ENCODE measurements at places on chromosomes 7 and 10. TPM values are rescaled to one million over a fixed set of nuclear protein-coding genes. Genes with fewer than 3 reads are reported as not detected.

The TAS2R5 gene
- 0.57 TPM for total RNA-seq

The C10orf53 gene
- total RNA-seq = not detected

The ANKRD30A gene
- not detected for total RNA-seq

The LRRN3 gene
- total RNA-seq = 1.7 TPM

The PLCE1 gene
- not detected for total RNA-seq

The GPR26 gene
- not detected for total RNA-seq

The PTCD1 gene
- total RNA-seq = 3.2 TPM

The SEPTIN7 gene
- 226 TPM for total RNA-seq

The OPN1SW gene
- total RNA-seq = not detected

The CALHM1 gene
- total RNA-seq = not detected

The ZCWPW1 gene
- 4.0 TPM for total RNA-seq

The IFIT5 gene
- total RNA-seq = 20.8 TPM

- peaks cover 9% of the 10 kb centered on the region for H3K27me3 ChIP-seq
- no peak overlapping the region for H3K4me3 ChIP-seq
- H3K27ac ChIP-seq = no peak overlapping the region
- H3K36me3 ChIP-seq = no peaks in the 10 kb centered on the region
Observed at GRCh38 chr10:89129911-89130310, 77.2 kb downstream of the CH25H start.

GRCh38 chr10:128047351-128047750 is 78.9 kb downstream of the MKI67 start:
- peak; percentile 82 for DNase-seq
- H3K27me3 ChIP-seq = no peaks in the 10 kb centered on the region

DNA sequence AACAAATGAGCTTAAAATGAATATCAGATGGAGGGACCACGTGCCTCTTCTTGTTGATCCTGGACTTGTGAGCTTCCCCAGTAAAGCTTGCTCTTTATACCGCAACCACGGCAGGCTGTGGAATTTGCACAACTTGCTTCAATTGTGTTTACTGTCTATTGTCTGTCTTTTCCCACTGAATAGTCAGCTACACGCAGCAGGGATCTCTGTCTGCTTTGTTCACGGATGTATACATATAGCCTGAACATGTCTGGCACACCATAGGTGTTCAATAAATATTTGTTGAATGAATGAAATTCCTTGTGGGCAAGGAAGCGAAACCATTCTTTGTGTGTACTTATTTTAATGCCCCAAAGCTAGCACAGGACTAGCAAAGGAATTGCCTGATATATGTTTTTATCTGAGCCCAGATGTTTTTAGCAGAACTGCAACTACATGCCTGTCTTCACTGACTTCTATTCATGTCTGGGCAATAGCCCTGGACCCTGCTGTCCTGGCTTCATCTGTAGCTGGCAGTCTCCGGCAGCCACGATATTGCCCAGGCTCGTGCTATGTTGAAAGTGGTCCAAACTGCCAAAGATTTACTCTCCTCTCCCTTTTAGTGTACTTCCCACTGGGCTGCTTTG is 29.9 kb upstream of the IFRD1 start:
- no peaks in the 10 kb centered on the region for H3K27me3 ChIP-seq
- DNase-seq = no peak
- no peak overlapping the region for H3K27ac ChIP-seq

- no peak for DNase-seq
- H3K4me1 ChIP-seq = no peaks in the 10 kb centered on the region
- H3K4me3 ChIP-seq = no peak overlapping the region
- H3K27me3 ChIP-seq = peaks cover 4% of the 10 kb centered on the region
- H3K27ac ChIP-seq = no peak overlapping the region
Observed at GRCh38 chr10:91024541-91024940, 103.7 kb upstream of the ANKRD1 start.

- no peak overlapping the region for H3K27ac ChIP-seq
- no peaks in the 10 kb centered on the region for H3K36me3 ChIP-seq
- H3K4me3 ChIP-seq = no peak overlapping the region
- H3K27me3 ChIP-seq = no peaks in the 10 kb centered on the region
Observed at GRCh38 chr7:138699661-138700060, 1.5 kb downstream of the SVOPL start.

- H3K27ac ChIP-seq = no peak overlapping the region
- H3K36me3 ChIP-seq = no peaks in the 10 kb centered on the region
- H3K27me3 ChIP-seq = peaks cover 2% of the 10 kb centered on the region
Observed at GRCh38 chr10:62694537-62695126, 109.9 kb upstream of the ADO start.

DNA sequence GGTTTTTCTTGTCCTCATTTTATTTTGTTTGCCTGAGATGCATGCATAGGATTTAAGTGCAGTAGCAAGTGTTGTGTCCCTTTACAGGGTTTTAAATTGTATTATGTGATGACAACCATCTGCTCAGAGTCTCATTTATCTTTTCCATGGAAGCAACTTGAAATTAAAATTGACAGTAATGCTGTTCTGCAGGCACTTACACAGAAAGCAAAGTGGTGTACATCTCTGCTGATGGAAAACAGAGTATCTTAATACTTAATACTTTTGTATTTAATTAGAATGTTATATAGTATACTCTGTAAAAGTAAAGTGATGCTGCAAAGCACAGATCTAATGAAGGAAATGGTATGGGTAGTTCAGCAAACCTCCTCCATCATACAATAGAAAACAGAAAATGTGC is 482.9 kb downstream of the POM121L12 start:
- H3K36me3 ChIP-seq = no peaks in the 10 kb centered on the region
- no peaks in the 10 kb centered on the region for H3K27me3 ChIP-seq
- H3K4me3 ChIP-seq = no peak overlapping the region
- no peak overlapping the region for H3K27ac ChIP-seq
- no peaks in the 10 kb centered on the region for H3K4me1 ChIP-seq

DNA sequence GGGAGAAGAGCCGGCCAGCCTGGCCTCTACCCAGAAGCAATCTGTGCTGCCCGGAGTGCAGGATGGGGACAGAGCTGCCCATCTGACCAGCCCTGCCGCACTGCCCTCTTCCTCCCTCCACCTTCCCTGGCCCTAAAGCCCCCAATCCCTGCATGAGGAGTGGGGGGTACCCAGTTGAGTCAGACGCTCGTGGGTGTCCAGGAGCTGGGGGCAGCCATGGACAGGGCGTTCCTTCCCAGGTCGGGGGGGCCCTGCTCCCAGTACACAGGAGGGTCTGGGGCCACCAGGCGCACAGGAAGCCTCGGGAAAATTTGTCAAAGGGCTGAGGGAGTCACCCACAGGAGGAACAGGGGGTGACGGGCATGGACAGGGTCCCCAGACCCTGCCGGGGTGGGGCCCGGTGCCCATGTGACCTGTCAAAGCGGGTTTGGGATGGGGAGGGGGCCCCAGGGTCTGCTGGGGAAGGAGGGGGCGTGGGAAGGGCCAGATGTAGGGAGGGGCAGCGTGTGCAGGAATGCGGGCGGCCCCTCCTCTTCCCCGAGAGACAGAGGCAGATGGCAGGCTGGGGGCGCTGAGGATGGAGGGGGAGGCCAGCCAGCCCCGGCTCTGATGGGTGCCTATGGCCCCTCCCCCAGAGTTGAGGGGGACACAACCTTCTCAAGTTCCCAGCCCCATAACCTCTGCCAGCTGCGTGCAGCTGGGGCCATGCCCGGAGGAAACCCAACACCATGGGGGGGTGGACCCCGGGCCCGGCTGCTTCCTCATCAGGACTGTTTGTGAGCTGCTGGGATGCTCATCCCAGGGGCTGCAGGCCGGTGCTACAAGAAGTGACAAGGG is 21.5 kb upstream of the GRIFIN start:
- peaks cover 6% of the 10 kb centered on the region for H3K4me1 ChIP-seq
- no peak for DNase-seq
- H3K36me3 ChIP-seq = no peaks in the 10 kb centered on the region

- H3K27me3 ChIP-seq = peaks cover 6% of the 10 kb centered on the region
- peaks cover 6% of the 10 kb centered on the region for H3K4me1 ChIP-seq
- DNase-seq = no peak
Observed at GRCh38 chr10:11838298-11838852, 15.2 kb downstream of the PROSER2 start.

GRCh38 chr7:79979437-79979836 is 155.2 kb upstream of the GNAI1 start:
- no peak overlapping the region for H3K4me3 ChIP-seq
- H3K36me3 ChIP-seq = no peaks in the 10 kb centered on the region
- H3K27ac ChIP-seq = no peak overlapping the region
- no peaks in the 10 kb centered on the region for H3K4me1 ChIP-seq
- no peaks in the 10 kb centered on the region for H3K27me3 ChIP-seq

GRCh38 chr7:16062269-16062668 is 359.1 kb downstream of the CRPPA start:
- no peaks in the 10 kb centered on the region for H3K36me3 ChIP-seq
- H3K27me3 ChIP-seq = no peaks in the 10 kb centered on the region
- no peaks in the 10 kb centered on the region for H3K4me1 ChIP-seq
- H3K4me3 ChIP-seq = no peak overlapping the region

- no peak overlapping the region for H3K27ac ChIP-seq
- H3K4me1 ChIP-seq = no peaks in the 10 kb centered on the region
- H3K27me3 ChIP-seq = peaks cover 14% of the 10 kb centered on the region
- H3K36me3 ChIP-seq = no peaks in the 10 kb centered on the region
Observed at GRCh38 chr10:75428434-75429158, 2.8 kb upstream of the LRMDA start.

DNA sequence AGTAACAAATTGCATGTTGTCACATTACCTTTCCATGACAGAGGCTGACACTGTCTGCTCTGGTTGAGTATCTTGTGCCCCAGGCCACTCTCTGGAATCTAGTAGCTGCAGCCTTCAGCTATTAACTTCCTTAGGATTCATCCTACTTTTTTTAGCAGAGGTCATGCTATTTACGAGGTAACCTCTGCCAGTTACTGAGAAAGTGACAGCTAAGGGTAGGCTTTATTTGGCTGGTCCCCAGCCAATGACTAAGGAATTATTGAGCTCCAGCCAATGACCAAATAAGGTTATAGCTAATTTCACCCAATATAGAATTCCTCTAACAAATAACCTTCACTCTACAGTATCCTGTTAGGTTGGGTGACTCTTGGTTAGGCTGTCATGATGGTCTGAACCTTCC is 1361.7 kb downstream of the XPNPEP1 start:
- no peaks in the 10 kb centered on the region for H3K36me3 ChIP-seq
- no peaks in the 10 kb centered on the region for H3K4me1 ChIP-seq
- no peak overlapping the region for H3K4me3 ChIP-seq
- H3K27me3 ChIP-seq = no peaks in the 10 kb centered on the region

- no peak overlapping the region for H3K4me3 ChIP-seq
- peaks cover 7% of the 10 kb centered on the region for H3K4me1 ChIP-seq
- DNase-seq = no peak
- no peaks in the 10 kb centered on the region for H3K36me3 ChIP-seq
- no peaks in the 10 kb centered on the region for H3K27me3 ChIP-seq
Observed at GRCh38 chr7:353746-354325, 63.9 kb downstream of the FOXL3 start.

- H3K27me3 ChIP-seq = no peaks in the 10 kb centered on the region
- no peaks in the 10 kb centered on the region for H3K4me1 ChIP-seq
- no peak overlapping the region for H3K4me3 ChIP-seq
- DNase-seq = no peak
Observed at GRCh38 chr7:96143495-96144259, 178.2 kb downstream of the SLC25A13 start.

GRCh38 chr10:116521424-116522290 is 24.1 kb upstream of the PNLIP start:
- H3K4me1 ChIP-seq = no peaks in the 10 kb centered on the region
- H3K27ac ChIP-seq = no peak overlapping the region
- no peaks in the 10 kb centered on the region for H3K27me3 ChIP-seq
- no peak overlapping the region for H3K4me3 ChIP-seq
- DNase-seq = peak; percentile 43
- no peaks in the 10 kb centered on the region for H3K36me3 ChIP-seq

- DNase-seq = no peak
- H3K27ac ChIP-seq = no peak overlapping the region
- no peak overlapping the region for H3K4me3 ChIP-seq
- peaks cover 2% of the 10 kb centered on the region for H3K27me3 ChIP-seq
- H3K36me3 ChIP-seq = no peaks in the 10 kb centered on the region
Observed at GRCh38 chr10:18098201-18098600, 42.0 kb upstream of the CACNB2 start.

- H3K36me3 ChIP-seq = no peaks in the 10 kb centered on the region
- H3K4me1 ChIP-seq = peaks cover 5% of the 10 kb centered on the region
- no peak overlapping the region for H3K27ac ChIP-seq
- DNase-seq = no peak
Observed at GRCh38 chr7:29196971-29197595, 2.5 kb downstream of the CHN2 start.

- DNase-seq = no peak
- H3K27me3 ChIP-seq = no peaks in the 10 kb centered on the region
- no peaks in the 10 kb centered on the region for H3K4me1 ChIP-seq
- no peak overlapping the region for H3K4me3 ChIP-seq
- H3K36me3 ChIP-seq = peaks cover 37% of the 10 kb centered on the region
Observed at GRCh38 chr10:124946945-124947344, 5.0 kb downstream of the ZRANB1 start.

- no peaks in the 10 kb centered on the region for H3K36me3 ChIP-seq
- no peak for DNase-seq
- H3K4me3 ChIP-seq = no peak overlapping the region
- no peak overlapping the region for H3K27ac ChIP-seq
Observed at GRCh38 chr10:23230582-23230981, 38.5 kb downstream of the PTF1A start.

DNA sequence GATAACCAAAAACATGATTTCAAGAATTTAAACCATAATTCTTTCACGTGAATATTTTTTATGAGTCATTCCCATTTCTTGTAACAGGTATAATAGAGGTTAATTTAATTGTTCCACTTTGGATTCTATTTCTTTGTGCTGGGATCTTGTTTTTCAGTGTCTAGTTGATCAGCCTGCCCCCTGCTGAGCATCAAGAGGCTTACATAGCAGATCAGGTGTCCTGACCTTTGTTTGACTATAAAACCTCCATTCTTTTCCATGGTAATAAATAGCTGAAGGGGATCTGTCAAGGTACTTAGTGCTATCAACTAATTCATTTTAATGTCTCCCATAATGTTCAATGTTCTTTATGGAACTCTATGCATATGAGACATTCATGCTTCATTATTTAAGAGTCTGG is 4.9 kb downstream of the COL17A1 start:
- H3K4me1 ChIP-seq = no peaks in the 10 kb centered on the region
- no peak overlapping the region for H3K27ac ChIP-seq
- DNase-seq = peak; percentile 56
- H3K4me3 ChIP-seq = no peak overlapping the region

DNA sequence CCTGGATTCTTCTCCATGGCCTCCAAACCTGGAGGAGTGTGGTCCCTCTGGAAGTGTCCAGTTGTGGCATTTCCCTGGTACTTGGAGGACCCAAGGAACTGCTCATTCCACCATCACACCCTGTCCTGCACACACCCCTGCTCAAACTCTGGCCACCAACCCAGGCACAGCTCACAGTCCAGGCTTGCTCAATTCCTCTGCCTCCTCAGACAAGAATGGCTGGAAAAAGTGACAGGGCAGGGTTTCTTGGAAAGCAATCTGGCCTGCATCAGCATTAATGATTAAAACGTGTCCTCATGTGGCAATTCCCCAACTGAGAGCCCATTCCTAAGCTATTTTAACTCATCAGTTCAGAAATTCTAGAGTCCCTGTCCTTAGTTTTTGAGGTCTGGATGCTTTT is 17.2 kb upstream of the TPST1 start:
- no peaks in the 10 kb centered on the region for H3K36me3 ChIP-seq
- H3K4me1 ChIP-seq = no peaks in the 10 kb centered on the region
- H3K4me3 ChIP-seq = no peak overlapping the region
- no peak overlapping the region for H3K27ac ChIP-seq
- no peaks in the 10 kb centered on the region for H3K27me3 ChIP-seq

- DNase-seq = peak; percentile 22
- H3K4me3 ChIP-seq = no peak overlapping the region
- H3K4me1 ChIP-seq = no peaks in the 10 kb centered on the region
- H3K27ac ChIP-seq = no peak overlapping the region
Observed at GRCh38 chr7:17680943-17681351, 259.3 kb downstream of the SNX13 start.
